Neural progenitor cell (in vitro differentiated cells): ENCODE measurements at places on chromosomes 1 and 21. TPM values are rescaled to one million over a fixed set of nuclear protein-coding genes. Genes with fewer than 3 reads are reported as not detected.
A peak's percentile ranks its signal among the peaks of the same experiment; 100 is the strongest.

S100A7 gene
- not detected in 2 replicates for total RNA-seq

MARCKSL1 gene
- 258 and 542 TPM in 2 replicates for total RNA-seq

DNA sequence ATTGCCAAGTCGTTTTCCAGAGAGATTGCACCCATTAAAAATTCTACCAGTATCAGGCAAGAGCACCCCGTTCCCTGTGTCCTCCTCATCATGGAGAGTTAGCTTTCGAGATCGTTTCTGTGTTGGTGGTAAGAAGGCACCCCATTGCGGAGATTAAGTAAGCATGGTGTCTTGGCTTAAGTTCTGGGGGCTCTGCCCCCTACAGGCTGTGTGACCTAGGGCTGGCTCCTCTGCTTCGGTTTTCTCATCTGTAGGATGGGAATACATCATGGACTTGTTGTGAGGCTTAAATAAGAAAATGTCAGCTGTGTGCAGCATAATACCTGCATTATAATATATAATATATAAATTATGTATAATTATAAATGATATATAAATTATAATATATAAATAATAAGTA is 36.8 kb upstream of the TENT5C start:
- DNase-seq = no peak
- peaks cover 10% of the 10 kb centered on the region for H3K4me1 ChIP-seq
- no peak overlapping the region for H3K27ac ChIP-seq
- H3K27me3 ChIP-seq = no peaks in the 10 kb centered on the region
- no peak overlapping the region for H3K4me3 ChIP-seq
- H3K36me3 ChIP-seq = no peaks in the 10 kb centered on the region

FMO1 gene
- total RNA-seq = 0.12 TPM in 1 of 2 replicates, not detected in the other

DNA sequence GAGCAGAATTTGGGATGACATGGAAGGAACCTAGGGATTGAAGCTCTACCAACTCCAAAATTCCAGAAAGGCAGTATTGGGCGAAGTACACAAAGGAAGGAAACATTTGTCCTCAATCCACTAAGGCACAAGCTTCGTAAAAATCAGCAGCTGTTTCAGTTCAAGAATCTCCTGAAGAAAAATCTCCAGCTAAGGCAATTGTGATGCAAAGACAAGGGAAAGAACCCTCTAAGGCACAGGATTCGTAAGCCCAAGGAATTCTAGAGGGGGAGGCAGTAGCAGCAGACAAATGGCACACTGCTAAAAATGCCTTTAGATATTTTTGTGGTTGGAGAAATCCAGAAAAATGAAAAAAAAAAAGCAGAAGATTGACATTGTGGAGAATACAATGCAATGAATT is 64.5 kb upstream of the PLPPR5 start:
- peaks cover 9% of the 10 kb centered on the region for H3K4me1 ChIP-seq
- peak; percentile 25 for DNase-seq
- no peak overlapping the region for H3K4me3 ChIP-seq
- no peaks in the 10 kb centered on the region for H3K36me3 ChIP-seq
- H3K27ac ChIP-seq = no peak overlapping the region
- no peaks in the 10 kb centered on the region for H3K27me3 ChIP-seq

DNA sequence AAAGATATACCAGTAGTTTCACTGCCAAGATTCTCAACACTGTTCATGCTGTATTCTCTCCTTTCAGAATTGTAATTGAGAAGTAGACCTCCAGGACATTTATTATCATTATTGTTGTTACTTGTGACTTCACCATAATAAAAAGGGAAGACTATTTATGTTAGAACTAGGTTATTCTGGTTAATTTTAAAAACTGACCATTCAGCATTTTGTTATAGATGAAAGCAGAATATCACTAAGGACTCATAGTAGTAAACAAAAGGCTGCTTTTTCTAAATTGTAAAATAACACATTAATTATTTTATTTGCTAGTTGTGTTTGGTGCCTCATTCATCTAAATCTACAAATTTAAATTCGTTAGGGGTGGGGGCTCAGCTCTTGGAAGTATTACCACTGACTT is 210.4 kb downstream of the PATJ start:
- H3K27me3 ChIP-seq = no peaks in the 10 kb centered on the region
- no peak overlapping the region for H3K27ac ChIP-seq
- H3K4me3 ChIP-seq = no peak overlapping the region
- H3K4me1 ChIP-seq = peaks cover 30% of the 10 kb centered on the region

RORC gene
- total RNA-seq = not detected in 2 replicates

TFB2M gene
- total RNA-seq = 16.4 and 21.1 TPM in 2 replicates

DNA sequence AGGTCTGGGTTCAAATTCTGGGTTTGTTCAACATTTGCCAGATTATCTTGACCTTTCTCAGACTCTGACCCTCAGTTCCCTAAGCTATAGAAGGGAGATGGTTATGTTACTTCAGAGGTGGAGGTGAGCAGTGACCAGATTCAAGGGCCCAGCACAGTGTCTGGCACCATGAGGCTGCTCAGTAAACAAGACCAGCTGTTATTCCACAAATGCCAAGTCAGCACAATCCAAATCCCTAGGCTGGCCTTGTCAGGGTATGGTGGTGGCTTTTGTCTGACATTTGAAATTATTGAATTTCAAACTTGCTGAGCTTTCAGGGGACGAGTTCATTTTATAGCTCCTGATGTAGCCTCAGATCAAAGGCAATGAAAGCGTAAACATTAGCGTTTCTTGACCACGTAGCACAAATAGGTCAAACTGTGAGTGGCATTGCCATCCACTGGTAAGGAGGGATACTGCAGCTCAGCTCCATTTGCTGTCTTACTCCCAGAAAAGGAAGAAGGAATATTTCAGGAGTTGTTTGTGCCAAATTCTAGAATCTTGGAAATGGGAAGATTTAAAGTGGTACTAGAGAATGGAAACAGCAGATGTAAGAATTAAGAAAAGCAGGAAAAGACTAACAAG is 94.3 kb upstream of the EDN2 start:
- H3K36me3 ChIP-seq = no peaks in the 10 kb centered on the region
- no peak overlapping the region for H3K27ac ChIP-seq
- no peak overlapping the region for H3K4me3 ChIP-seq
- no peaks in the 10 kb centered on the region for H3K4me1 ChIP-seq
- DNase-seq = peak; percentile 48
- H3K27me3 ChIP-seq = no peaks in the 10 kb centered on the region

DNA sequence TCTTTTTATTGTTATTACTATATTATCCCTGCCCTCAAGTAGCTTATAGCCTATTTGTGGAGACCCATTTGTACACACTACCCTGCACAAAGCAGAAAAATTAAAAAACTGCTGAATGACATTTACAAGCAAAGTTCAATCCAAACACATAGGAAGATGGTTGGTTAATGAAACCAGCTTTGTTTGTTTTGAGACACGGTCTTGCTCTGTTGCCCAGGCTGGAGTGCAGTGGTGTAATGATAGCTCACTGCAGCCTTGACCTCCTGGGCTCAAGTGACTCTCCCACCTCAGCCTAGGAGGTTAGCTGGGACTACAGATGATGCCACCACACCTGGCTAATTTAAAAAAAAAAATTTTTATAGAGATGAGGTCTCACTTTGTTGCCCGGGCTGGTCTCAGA is 31.6 kb downstream of the TGFB2 start:
- H3K27me3 ChIP-seq = no peaks in the 10 kb centered on the region
- H3K4me1 ChIP-seq = no peaks in the 10 kb centered on the region
- DNase-seq = no peak
- no peak overlapping the region for H3K4me3 ChIP-seq

DNA sequence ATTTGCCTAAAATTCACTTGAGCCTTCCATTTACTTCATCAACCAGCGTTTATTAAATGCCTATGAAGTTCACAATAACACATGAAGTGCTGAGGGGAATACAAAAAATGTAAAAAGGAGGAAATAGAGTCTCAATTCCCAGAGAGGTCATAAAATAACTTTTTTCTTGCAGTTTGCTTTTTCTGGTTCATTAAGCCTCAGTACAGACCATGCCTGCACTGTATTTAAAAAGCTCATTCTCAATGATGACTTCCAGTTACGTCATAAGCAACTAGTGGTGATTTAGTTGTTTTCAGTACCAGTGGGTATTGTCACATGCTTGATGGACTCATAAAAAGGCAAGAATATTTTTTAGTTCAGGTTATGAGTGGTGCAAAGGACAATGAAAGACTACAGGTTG is 160.1 kb upstream of the UBE2U start:
- H3K27ac ChIP-seq = no peak overlapping the region
- H3K4me1 ChIP-seq = peaks cover 75% of the 10 kb centered on the region
- H3K36me3 ChIP-seq = no peaks in the 10 kb centered on the region
- DNase-seq = no peak

DNA sequence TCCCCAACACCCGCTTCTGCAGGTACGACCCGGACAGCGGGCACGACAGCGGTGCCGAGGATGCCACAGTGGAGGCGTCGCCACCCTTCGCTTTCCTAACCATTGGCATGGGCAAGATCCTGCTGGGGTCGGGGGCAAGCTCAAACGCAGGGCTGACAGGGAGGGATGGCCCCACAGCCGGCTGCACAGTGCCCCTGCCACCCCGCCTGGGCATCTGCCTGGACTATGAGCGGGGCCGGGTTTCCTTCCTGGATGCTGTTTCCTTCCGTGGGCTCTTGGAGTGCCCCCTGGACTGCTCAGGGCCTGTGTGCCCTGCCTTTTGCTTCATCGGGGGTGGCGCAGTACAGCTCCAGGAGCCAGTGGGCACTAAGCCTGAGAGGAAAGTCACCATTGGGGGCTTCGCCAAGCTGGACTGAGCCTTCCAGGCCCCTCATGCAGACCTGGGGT is 10.1 kb downstream of the TRIM46 start:
- no peak overlapping the region for H3K4me3 ChIP-seq
- H3K27me3 ChIP-seq = no peaks in the 10 kb centered on the region
- no peaks in the 10 kb centered on the region for H3K36me3 ChIP-seq
- no peak overlapping the region for H3K27ac ChIP-seq

SHE gene
- 0.04 TPM in 1 of 2 replicates, not detected in the other for total RNA-seq

GRCh38 chr1:56561227-56562019 is 17.9 kb downstream of the PLPP3 start:
- no peak overlapping the region for H3K4me3 ChIP-seq
- no peak for DNase-seq
- H3K36me3 ChIP-seq = no peaks in the 10 kb centered on the region

GRCh38 chr1:206772243-206772937 is at the start of gene IL10:
TSS of gene IL10 (minus strand) at chr1:206772494. CDS start at chr1:206772435, 59 bp downstream.
- no peak within 1 kb of the TSS for H3K27ac ChIP-seq
- DNase-seq = no peak
- no peak within 1 kb of the TSS for H3K4me3 ChIP-seq
- no peaks in the 10 kb centered on the region for H3K27me3 ChIP-seq
- peaks cover 11% of the 10 kb centered on the region for H3K4me1 ChIP-seq
